ENCODE measurements at places on chromosomes 16 and 17.

DNA sequence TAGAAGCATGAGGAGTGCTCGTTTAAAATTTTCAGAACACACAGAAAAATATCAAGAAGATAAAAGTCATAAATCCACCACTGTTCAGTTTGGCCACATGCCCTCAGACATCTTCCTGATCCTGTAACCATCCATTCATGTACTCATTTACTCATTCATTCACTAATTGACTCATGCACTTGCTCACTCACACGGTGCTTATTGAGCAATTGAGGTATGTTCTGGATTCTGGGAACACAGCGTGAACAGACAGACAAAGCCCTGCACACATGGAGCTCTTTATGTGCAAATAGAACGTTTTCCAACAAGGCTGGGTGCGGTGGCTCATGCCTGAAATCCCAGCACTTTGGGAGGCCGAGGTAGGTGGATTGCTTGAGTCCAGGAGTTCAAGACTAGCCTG, 10.2 kb upstream of the NATD1 start:
- no peak for DNase-seq

DNA sequence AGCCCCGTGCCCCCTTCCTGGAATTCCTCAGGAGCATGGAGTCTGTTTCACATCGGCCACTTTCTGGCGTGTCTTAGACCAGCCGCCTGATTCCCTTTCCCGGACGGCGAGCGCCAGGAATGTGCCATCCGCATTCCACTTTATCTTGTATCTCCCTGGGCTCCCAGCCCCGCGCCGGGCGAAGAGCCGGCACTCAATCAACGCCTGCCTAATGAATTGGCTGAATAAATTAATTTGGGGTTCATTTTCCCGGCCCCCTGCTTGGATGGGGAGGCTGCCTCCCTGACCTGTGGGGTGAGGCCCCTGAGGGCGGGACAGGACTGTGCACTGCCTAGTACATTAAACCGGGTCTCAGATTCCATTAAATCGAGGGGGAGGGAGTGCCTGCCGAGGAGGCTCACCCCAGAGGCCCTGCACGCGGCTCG, 282.3 kb upstream of the TNRC6C start:
- DNase-seq, result no peak

GRCh38 chr17:12048843-12049473, 28.3 kb downstream of the MAP2K4 start:
- DNase-seq, result no peak

- DNase-seq, result peak; percentile 47
Measured at GRCh38 chr16:56262148-56262547, 70.9 kb downstream of the GNAO1 start.

DNA sequence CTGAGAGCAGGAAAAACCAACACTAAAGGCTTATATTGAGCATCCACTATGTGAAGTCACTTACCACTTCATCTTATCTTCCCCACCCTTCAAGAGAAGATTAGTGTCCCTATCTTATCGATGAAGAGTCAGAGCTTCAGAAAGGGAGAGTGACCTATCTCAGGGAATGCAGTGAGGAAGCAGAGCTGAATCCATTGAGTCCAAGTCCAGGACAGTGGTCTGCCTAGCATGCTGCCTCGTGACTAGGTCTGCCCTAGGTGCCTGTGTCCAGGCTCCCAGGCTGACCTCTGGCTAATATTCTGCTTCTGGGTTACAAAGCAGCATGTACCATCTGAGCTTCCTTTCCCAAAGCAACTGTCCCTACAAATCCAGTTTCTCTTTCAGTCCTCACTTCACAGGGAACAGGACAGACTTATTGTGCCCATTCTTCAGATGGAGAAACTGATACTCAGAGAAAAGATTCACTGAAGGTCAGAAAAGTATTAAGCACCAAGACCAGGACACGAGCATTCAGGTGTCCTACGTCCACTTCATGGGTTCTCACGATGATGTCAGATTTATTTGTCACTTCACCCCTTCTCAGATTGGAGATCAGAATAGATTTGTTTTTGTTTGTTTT, 13.3 kb upstream of the FZD2 start:
- DNase-seq, result no peak

- no peak for DNase-seq
Measured at GRCh38 chr16:16028311-16028999, 79.0 kb downstream of the ABCC1 start.

- no peak for DNase-seq
Measured at GRCh38 chr16:30051518-30051917, 14.0 kb upstream of the ALDOA start.

DNA sequence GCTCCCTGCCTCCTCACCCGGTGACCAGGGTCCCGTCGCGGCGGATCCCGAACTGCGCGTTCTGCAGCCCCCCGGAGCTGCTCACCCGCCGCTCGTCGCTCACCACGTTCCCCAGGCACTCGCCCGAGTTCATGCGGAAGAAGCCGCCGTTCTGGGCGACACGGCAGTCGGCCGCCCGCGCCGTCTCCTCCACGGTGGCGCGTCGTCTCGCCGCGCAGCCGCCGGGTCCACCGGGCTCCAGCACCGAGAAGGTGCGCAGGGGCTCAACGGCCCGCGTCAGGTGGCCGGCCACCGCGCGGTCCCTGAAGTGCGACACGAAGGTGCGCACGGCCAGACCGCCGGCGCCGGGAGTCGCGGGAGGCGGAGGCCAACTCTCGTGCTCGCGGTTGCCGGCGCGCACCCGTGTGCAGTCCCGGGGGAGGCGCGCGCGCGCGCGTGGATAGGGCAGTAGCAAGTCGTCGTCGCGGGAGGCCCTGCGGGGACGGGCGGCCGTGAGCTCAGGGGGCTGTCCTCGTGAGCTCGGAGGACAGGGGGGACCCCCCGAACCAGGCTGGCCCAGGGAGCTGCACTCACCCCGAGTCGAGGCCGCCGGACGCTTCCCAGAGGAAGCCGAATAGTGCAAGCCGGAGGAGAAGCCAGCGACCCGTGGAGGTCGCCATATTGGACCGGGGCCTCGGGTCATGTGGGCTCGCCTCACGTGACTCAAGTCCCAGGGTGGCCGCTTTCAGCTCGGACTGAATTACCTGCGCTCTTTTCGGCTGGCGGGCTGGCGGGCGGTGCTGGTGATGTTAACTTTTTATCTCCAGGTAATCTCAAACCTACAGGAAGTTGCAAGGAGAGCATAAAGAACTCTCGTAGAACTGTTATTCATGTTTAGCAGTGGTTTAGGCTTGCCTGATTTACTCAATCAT, at the start of gene NAGPA:
TSS of gene NAGPA (minus strand) at position 680 of the 911 bp plus-strand sequence. CDS start at position 659, 21 bp downstream.
- DNase-seq, result peak; percentile 79

DNA sequence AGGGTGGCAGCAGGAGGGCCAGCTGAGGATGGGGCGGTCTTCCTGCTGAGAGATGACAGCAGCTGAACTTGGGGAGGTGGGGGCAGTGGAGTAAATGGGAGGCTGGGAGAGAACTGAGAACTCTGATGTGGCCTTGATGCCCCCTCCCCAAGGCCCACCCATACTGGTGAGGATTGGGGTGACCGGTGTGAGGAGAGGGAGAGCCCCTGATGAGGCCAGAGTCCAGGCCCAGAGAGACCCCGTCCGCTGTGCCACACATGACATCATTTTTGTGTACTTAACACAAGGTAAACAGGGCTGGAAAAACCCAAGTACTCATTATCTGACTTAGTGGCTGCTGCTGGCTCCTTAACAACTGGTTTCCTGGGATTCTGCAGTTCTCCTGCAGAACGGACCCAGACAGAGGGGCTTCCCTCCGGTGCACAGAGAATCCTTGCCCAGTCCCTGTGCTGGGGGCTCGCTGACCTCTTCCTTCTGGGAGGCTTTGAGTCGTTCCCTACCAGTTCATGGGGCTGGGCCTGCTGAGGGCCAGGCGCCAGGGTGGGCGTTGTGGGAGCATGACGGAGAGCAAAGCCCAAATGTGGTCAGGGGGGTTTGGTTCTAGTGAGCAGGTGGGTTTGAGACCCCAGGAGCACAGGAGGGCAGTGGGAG, 207.6 kb downstream of the RAB11FIP4 start:
- DNase-seq, result no peak

DNA sequence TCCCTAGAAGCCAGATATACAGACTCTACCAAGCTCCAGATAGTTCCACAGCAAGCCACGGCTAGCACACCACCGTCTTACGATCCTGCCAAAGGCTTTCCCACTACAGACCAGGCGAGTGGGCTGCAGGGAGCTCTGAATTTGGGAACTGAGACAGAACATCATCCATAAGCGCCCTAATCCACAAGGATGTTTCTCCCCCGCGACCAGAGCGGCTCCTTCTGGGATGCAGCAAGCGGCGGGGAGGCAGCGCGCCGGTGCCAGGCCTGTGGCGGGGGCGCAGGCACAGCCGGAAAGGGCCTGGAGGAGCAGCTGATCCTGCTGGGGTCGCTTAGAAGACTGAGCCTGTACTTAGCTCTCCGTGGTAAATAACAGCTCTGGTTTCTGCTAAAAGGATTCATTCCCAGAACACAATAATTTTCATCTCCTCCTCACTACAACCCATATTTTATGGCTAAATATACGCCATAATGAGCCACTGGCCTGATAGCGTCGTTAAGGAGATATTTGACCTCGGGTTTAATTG, 16.2 kb upstream of the FOXF1 start:
- DNase-seq, result no peak

DNA sequence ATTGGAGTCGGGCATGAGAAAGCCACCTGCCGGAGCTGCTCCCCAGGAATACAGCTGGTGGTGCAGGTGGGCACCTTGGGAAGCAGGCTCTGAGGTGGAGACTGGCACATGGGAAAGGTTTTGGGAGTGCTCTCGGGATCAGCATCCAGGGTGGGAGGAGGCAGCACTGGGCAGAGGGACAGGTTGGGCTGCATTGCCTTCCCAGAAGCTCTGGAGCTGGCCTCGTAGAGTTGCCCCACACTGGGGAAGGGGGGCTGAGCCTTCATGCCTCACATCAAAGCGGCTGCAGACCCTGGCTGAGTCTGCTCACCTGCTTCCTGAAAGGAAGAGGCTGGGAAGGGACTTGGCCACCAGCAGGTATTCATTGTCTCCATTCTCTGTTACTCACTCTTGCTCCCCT, 13.5 kb upstream of the GPRC5B start:
- DNase-seq, result no peak

- no peak for DNase-seq
Measured at GRCh38 chr16:31676731-31677130, 149.0 kb downstream of the AHSP start.

GRCh38 chr16:17729820-17730219, 259.1 kb upstream of the XYLT1 start:
- no peak for DNase-seq

DNA sequence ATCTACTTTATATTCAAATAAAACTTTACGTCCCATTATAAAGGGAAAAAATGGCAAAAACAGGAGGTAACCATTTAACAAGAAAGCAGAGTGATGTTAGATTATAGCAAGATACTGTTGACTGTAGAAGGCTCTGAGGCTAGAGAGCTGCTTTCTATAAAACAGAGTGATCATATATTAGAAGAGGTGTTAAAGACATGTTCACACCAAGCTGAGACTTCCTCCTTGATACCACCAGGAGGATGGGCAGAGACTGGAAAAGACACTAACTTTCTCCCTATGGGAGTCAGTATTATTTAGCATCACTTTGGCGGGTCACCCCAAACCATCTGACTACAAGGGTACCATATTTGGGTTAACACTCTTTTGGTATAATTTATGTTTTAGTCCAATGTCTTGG, 687 bp upstream of the CIITA start:
- DNase-seq, result no peak

GRCh38 chr17:33229499-33229898, 63.6 kb downstream of the ASIC2 start:
- no peak for DNase-seq

DNA sequence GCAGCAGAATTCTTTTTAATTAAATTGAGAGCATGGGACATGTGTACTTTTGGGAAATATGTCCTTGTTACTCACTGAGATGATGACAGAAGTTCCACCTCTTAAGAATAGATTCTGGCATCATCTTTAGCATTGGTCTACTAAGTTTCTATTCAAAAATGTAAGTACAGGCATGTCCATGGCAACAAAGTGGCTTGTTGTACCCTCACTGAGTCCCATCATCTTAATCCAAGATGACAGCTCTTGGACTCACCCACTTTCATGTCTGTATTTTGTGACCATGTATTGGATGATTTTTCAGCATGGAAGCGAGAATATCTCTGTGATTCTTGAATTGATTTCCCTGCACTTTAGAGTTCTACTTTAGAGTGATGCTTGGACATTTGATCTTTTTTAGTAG, 33.1 kb upstream of the NAGLU start:
- DNase-seq, result no peak

DNA sequence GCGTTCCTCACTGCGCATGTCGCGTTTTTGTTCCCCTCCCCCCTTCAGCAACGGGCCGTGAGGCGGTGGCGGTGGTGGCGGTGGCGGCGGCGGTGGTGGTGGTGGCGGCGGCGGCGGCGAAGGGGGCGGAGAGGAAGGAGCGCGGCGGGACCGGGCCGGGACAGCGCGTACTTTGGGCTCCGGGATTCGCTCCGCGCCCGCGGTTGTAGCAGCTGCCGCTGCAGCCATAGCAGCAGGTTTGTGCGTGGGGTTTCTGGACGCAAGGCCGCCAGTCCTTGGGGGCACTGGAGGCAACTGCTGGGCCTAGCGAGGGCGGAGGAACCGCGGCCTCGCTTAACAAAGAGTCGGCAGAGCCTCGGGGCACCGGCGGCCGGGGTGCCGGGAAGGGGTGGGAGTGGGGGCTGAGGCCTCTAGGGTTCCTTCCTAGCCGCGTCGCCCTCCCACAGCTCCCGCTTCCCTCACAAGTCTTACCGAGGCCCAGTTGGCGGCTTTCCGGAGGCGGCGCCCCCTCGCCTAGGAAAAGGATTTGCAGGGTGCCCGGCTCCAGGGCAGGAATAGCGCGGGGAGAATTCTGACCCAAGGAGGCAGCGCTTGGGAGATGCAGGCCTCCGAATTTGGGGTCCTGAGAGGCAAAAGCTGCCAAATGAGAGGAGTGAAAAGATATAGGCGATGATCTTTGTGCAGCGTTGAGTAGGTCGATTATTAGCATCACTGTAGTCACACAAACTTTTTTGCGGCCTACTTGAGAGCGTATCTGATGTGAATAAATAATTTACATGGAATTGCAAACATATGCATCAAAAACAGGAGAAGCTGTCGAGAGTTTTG, at the start of gene DDX42:
TSS of gene DDX42 (plus strand) at position 30 of the 828 bp plus-strand sequence. CDS start 12,880 bp downstream, outside the sequence.
- no peak for DNase-seq

GRCh38 chr16:491220-491919, 36.1 kb upstream of the CAPN15 start:
- DNase-seq, result no peak

- DNase-seq, result no peak
Measured at GRCh38 chr17:62899361-62899760, 66.7 kb upstream of the TANC2 start.

DNA sequence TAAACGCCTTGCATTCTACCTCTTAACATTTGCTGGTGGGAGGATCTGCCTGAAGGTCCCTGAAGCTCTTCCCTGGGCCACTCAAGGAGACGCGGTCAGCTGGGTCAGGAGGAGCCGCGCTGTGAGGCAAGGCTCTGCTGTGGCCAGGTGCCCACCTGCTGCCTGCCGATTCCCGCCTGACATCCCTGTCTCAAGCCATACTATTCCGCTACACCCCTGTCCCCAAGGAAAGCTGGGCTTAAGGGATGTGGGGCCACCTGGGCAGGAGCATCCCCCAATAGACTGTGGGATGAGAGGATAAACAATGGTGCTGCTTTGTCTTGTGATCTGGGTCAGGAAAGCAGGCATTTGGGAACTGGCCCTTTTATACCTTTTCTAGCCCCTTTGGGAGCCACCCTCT, 5.1 kb downstream of the TPPP3 start:
- DNase-seq, result no peak

Measured in activated CD4-positive, alpha-beta T cell treated with anti-CD3 and anti-CD28 coated beads for 4 hours (primary cell).